ENCODE measurements at places on chromosomes 12 and 14.

DNA sequence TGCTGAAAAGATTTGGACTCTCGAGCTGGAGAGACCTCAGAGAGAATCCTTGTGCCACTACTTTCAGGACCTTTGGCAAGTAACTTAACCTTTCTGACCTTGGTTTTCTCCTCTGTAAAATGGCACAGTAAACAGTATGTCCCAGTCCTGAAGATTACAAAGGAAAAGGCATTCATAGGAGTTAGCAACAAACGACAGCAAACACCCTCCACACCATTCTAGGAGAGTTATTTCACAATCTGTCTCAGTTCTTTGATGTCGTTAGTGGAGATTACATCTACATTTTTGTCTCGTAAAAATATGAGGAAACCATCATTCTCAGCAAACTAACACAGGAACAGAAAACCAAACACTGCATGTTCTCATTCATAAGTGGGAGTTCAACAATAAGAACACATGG lies 205.7 kb downstream of the ITPR2 start:
- no peak for DNase-seq

DNA sequence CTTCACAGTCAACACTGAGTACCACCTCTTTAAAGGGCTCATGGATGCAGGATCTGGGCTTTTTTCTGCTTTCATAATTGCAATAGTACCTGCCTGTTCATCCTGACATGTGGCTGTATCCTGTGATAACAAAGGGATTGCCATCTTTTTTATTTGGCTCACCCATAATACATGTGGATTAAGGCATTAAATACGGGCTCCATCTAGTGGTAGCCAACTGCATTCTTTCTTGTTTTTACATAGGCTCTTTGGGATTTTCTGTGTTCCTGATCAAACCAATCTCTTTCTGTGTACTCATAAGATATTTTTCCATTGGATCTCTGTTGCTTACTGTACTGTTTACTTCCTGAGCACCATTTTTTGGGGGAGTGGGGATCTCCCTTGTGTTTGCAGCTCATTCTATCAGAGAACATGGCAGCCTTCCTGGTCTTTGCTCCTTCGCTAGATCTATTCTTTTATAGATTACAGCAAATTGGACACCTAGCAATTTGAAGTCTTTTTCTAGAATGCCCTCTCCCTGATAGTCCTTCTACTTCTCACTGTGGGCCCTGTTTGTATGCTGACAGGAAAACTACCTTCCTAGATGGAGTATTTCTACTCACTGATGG lies 723.4 kb upstream of the MDGA2 start:
- DNase-seq: peak; percentile 12

- no peak for DNase-seq
Observed at GRCh38 chr12:53096759-53097158, 708 bp upstream of the IGFBP6 start.

DNA sequence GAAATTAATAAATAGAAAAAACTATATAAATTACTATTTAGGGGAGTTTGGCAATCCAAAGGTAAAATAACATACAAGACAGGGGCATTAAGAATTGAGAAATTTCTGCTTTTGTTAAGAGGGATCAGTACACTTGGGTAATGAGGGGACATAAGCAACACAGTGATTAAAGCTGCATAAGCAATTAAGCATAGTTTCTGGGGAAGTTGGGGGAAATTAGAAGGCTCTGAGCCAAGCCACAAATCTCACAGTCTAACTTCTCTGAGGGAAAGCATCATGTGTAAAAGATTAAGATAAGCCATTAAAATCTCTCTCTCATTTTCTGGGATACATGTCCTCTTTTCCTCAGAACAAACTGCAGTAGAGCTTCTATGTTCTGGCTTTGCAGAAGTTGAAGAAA lies 533.9 kb upstream of the LRFN5 start:
- no peak for DNase-seq

- DNase-seq: no peak
Observed at GRCh38 chr12:4353785-4354208, 25.7 kb downstream of the FGF23 start.

GRCh38 chr14:94761348-94761996 lies 8.4 kb downstream of the GSC start:
- no peak for DNase-seq

DNA sequence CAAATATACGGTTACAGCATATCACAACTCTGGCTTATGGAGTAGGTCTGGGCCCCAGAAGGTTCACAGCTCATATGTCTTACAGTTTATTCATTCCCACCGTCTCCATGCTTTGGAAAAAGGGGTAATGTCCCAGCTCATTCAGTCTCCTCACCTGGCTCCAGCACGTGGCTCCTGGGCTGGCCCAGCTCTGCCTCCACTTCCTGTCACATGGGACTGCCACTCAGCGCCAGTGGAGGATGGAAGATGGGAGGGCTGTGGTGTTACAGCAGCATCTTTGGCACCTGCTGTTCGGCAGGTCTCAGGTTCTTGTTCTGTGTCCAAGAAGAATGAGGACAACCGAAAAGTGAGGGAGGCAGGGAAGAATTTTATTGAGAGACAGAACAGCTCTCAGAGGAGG lies 216.3 kb upstream of the ATXN7L3B start:
- DNase-seq: no peak

DNA sequence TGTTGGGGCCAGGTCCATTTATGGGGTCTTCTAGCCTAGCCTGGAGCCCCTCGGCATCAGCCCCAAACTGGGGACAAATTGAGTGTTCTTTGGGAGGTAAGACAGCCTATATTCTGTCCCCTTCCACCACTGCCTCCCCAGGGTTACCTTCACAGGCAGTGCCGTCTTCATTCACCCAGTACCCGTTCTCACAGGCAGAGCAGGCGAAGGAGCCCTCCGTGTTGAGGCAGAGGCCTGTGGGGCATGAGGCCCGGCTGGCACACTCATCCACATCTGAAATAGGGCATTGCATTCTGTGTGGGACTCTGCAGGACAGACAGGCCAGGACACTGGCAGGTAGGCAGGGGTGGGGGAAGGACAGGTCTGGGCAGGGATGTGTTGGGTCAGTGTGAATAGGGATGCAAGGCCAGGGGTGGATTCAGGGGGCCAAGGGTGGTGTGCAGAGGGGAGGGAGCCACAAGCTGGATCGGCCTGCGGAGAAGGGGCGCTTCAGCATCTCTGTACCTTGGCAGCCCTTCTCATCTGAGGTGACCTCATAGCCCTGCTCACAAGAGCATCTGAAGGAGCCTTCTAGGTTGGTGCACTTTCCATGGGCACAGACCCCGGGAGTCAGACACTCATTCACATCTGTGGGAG lies 16.1 kb downstream of the ISCA2 start:
- DNase-seq: no peak

DNA sequence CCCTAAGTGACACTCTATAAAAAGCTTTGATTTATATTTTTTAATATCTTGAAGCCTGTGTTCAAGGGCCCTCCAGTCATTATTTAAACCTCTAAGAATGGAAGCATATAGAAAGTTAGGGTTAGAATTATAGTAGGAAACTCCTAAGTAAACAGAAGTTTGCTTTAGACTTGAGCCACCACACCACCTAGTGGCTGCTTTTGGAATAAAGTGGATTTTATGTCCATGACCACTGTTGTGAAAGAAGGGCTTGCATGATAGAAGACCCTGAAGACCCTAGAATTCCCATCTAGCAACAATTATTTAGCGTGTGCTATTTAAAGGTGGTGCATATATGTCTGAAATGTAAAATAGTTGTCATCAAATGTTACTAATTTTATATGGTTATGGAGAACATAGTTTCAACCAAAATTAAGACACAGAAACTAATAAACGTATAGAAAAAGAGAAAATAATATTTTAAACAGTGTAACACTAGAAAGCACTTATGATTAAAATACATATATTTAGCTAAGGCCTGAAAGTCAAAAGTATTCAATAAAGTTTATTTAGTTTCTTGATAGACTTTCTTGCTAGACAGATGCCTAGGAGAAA lies 21.3 kb downstream of the LRRIQ1 start:
- peak; percentile 54 for DNase-seq

- no peak for DNase-seq
Observed at GRCh38 chr12:23098110-23098509, 473.1 kb downstream of the ETNK1 start.

DNA sequence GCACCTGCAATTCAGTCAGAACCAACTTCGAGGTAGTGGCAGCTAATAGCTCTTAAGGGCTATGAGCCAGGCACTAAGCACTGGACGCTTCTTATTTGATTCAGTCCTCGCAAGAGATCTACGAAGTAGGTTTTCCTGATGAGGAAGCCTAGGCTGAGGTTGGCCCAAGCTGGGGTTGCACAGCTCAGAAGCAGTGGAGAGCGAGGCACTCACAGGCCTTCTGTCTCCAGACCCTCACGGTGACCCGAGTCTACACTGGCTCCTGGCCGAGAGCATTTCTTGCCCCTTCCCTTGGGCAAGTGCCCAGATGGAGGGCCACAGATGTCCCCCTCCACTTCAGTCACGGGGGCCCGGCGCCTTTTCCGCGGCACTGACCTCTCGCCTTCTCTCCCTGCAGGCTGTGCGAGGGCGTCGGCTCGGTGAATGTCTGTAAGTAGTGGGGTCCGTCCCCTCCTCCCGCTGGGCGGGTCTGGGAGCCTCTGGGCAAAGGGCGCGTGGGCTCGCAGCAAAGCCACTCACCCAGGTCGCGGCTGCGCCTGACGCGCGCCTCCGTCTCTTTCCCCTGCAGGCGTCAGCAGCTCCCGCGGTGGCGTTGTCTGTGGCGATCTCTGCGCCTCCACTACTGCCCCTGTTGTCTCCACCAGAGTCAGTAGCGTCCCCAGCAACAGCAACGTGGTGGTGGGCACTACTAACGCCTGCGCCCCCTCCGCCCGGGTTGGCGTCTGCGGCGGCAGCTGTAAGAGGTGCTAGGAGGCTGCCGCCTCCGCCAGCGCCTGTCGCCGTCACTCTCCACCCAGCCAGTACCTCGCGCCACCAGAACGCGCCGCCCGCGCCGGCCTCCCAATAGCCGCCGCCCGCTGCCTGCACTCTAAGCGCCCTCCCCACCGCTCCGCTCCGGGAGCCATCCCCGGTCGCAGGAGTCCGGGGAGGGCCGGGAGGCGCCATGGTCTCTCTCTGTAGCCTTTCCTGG lies 13.1 kb downstream of the KRT83 start:
- DNase-seq: peak; percentile 42

- peak; percentile 31 for DNase-seq
Observed at GRCh38 chr12:95371571-95371970, 102.4 kb upstream of the METAP2 start.

GRCh38 chr14:70708717-70709570 lies 67.2 kb downstream of the TTC9 start:
- DNase-seq: no peak

DNA sequence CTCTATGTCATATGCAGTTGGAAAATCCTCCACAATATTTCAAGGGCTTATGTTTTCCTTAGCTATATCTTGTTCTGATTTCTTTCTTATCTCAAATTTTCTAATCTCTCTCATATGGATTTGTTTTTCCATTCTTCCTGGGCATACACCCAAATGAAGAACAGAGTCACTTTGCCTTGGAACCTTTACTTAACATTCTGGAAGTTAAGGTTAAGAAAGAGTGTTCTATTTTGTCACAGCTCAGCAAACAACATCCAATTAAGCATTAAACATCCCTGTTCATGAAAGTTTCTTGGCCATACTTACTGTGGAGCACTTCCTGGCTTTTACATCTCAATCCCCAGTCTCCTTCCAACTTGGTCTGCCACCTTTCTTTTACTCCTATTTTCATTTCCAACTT lies 5.3 kb downstream of the NAV3 start:
- DNase-seq: no peak

DNA sequence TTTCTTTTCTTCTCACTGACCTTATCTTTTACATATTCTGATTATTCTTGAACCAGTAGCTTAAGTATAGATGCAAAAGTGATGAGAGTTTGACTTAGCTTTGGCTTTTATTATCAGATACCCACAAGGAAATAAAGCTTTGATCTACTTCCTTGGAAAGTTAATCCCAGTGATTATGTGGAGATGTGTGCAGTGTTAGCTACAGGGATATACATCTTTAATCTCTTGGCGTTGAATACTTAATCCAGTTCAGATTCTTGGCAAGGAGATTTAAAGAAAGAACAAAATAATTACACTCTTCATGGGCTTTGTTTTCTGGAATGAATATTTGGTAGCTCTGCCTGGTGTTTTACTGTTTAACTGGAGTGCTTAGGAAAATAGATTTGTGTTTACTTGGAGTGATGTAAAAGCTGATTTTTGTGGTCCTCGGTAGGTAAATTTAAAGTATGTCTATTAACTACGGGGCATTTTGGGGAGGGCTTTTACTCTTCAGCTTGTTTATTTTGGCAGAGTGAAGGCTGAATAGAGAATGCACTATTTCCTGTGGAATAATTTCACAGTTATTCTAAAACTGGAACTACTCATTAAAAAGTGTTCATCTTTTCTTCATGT lies 150.1 kb upstream of the LRIG3 start:
- DNase-seq: peak; percentile 34

GRCh38 chr12:108853981-108854446 lies 3.4 kb downstream of the SSH1 start:
- peak; percentile 91 for DNase-seq

- no peak for DNase-seq
Observed at GRCh38 chr12:52243259-52243855, 10.3 kb downstream of the KRT7 start.

DNA sequence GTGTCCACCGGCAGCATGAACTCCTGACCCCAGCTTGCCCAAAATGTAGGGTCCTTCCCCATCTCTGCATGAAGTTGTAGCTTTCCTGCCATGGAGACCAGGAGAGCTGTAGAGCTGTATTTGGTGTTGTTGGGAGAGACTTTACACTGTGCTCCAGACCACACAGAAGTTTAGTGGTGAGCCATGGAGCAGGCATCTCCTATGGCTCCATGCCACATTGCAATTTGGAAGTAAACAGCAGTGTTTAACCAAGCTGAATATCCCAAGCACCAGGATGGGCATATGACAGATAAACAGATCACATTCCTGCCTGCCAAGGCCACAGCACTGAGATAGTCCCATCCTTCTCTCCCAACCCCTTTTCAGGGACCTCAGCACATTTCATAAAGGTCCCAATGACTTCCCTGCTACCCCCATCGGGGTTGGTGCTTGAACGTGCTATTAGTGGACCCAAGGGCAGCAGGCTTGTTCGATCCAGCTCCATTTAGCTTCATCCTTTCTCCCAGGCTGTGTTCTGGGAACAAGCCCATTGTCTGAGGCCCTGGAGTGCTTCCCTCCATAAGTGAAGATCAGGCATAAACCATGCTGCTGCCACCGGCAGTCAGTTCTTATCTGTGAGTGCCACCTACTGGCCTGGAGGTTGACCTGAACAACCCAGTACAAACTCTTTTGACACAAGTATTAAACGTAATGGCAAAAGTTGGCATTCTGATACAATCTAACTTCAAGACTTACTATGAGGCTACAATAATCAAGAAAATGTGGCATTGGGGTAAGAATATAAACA lies 172.3 kb upstream of the ATXN7L3B start:
- peak; percentile 67 for DNase-seq

DNA sequence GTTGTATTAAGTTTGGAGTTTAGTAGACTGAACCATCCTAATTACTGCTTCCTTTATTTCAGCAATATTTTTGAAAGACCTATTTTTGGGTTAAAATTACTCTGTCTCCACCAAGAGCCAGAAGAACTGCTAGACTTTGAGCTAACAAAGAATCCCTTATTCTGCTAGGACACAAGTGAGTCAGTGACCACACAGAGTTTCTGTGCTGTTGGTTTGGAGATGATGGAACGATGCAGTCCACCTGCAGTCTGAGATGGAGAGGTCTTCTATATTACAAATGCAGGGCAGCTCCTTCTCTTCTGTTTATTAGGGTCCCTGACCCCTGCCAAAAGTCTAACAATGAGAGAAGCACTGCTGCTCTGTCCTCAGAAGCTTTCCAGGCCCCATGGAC lies 6.7 kb upstream of the STXBP6 start:
- DNase-seq: no peak

- no peak for DNase-seq
Observed at GRCh38 chr14:80211153-80212022, at the start of gene DIO2. TSS of gene DIO2 (minus strand) at chr14:80211504. CDS start at chr14:80211472, 32 bp downstream.
